ENCODE measurements at places on chromosomes 1 and 21. TPM values are rescaled to one million over a fixed set of nuclear protein-coding genes. Genes with fewer than 3 reads are reported as not detected.

The PINK1 gene
- 25.6 TPM for total RNA-seq

The ELAPOR1 gene
- 1.1 TPM for total RNA-seq

- DNase-seq: peak; percentile 18
Measured at GRCh38 chr1:178101266-178101630, 7.3 kb downstream of the RASAL2 start.

DNA sequence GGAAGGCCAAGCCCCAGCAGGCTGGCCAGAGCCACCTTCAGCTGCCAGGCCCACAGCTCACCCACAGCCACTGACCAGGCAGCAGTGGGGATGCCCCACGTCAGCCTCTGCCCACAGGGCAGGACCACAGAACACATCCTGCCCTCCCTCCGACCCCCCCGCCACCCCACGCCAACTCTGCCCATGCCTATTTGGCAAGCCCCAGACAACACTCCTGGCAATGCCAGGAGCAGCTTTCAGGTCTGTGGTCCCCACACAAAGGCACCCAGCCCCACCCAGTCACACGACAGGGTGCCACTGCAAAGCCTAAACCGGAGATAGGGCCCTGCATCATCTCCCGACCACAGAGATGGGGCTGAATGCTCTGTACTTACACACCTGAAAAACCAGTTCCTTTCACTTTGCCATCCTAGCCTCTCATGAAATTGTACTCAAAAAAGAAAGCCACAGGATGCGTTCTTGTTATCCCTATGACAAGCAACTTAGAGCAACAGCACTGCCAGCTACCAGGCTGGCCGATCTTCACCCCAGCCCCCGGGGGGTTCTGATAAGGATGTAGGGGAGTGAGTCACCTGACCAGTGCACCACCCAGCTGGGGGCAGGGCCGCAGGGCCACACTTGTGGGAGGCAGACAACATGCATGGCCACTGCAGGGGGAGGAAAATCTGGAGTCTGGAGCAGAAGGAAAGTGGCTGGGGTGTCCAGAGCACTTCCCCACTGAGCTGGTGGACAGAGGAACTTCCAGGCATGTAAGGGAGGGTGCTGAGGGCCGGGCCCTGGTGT lies 36.2 kb downstream of the UBE2G2 start:
- peak; percentile 6 for DNase-seq

DNA sequence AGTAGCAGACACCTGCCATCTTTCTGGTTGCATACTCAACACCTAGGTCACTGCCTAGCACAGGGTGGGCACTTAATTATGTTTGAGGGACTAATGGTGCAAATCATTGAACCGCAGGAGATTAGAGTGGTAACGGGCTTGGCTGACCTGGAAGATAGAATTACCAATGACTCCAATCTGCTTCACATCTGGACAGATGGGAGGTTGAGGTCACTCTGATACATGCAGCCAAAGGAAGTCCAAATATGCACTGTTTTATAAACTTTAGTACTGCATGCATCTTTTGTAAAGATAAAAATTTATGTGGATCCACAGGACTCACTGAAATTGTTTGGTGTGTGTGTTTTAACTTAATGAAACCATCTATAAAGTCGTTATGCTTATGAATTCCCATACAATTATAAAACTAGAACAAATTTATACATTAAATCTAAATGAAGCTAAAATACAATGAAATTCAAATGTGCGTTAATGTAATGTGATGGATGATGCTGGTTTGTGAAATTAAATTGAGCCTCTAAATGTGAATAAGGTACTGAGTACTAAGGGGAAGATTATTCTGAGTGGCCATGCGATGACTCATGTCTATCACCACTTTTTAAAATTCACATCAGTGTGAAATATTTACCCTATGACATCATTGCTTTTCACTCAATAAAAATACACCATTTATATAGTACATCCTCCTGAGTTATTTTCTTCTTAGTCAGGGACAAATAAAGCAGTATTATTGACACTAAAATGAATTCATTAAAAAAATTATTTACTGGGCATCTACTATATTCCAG lies 224.7 kb upstream of the FAM78B start:
- DNase-seq: no peak

The PTCH2 gene
- total RNA-seq: 1.9 TPM

DNA sequence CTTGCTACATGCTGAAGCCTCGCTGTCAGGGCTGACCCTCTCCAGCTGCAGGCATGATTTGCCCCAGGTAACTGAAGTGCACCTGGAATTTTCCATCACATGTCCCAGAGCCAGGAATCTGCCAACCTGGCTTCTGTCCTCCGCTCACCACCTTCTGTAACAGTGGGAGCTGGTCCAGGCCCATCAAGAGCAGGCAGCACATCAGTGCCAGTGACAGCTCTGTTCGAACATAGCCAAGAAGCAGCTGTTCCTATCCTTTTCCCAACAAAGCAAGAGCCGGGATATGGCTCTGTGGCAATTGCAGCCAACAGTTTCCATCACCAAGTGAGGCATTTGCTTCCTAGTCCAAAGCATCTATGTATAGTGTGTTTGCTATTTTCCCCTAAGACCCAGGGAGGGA lies 42.2 kb upstream of the KANK4 start:
- no peak for DNase-seq

The IGSF3 gene
- total RNA-seq: 2.2 TPM

DNA sequence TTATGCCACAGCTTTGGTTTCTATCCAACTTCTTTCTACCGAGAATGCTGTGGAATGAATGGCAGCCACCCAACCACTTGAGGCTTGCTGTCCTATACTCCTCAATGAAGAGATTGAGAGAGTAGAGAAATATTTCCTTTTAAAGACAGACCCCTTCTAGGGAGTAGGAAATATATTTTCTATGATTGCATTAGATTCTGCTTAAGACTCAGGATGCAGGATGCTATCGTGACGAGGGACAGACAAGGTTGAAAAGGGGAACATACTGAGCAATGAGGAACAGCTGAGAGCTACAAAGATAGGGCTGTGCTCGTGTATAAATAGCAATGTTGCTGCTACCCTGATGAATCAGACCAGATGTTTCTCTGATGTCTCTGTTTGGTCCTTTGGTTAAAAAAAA lies 7.1 kb upstream of the RASAL2 start:
- DNase-seq: no peak

- DNase-seq: no peak
Measured at GRCh38 chr1:245390975-245391374, 236.2 kb downstream of the KIF26B start.

- DNase-seq: no peak
Measured at GRCh38 chr1:224860488-224861338, 68.8 kb upstream of the DNAH14 start.

The ADGRL2 gene
- 40.0 TPM for total RNA-seq

DNA sequence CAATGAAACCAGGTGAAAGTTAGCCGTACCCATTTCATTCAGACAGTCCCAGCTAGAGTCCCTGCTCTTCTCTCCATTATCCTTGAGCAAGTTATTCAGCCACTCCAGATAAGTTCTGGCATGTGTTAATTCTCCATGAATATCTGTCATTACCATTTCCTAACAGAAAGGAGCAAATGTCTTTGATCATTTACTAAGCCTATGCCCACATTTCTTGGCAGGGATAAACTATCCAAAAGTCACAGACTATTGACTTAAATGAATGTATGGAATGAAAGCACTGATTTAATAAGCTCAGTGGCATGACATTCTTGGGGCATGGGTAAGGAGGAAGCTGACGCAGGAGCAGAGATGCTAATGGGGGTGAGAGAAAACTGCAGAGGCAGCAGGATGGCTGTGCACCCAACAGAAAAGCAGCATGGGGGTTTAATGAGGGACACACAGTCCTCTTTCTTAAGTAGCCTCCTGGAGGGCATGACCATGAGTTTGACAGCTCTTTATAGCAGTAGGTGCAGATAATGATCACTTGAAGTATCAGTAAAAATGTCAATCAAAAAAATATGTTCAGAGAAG lies 17.6 kb upstream of the DHCR24 start:
- no peak for DNase-seq

The GPR61 gene
- total RNA-seq: not detected

DNA sequence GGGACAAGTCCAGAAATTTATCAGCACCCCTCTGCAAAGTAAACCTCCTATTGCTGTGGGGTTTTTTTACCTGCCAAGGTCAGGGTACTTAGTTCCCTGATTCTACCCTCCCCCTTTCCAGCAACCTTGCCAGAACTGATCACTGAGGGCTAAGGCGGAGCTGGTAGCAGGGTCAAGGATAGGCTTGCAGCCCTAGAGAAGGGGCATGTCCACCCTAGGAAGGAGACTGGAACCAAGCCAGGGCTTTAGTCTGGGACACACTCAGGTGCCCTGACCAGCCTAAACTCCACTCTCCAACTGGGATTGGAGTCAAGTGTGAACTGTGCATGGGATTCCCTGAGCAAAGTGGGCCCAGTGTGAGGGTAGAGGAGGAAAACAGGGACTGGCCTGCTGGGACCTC lies 6.5 kb upstream of the SLC26A9 start:
- DNase-seq: no peak

- peak; percentile 29 for DNase-seq
Measured at GRCh38 chr1:232810856-232811255, 5.6 kb downstream of the MAP10 start.

The CHI3L2 gene
- total RNA-seq: not detected

GRCh38 chr1:12518931-12519692 lies 98.9 kb downstream of the DHRS3 start:
- DNase-seq: peak; percentile 49

- DNase-seq: no peak
Measured at GRCh38 chr1:169364948-169365347, 2.6 kb downstream of the NME7 start.

DNA sequence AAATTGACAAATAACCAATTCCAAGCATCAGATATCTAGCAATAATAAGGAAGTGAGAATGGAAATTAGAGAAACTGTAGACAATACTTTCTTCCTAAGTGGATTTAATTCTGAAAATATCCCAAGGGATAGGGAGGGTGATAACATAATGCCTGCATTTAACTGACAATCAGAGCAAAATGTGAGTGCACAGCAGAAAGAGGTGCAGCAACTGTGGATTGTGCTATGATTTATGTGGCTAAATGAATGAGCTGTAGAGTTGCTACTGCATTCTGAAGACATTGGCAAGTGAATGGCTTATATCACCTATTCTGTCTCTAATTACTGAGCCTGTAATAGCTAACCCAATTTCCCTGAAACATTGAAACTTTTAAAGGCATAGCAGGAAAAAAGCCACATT lies 39.0 kb downstream of the OLFM3 start:
- DNase-seq: no peak

DNA sequence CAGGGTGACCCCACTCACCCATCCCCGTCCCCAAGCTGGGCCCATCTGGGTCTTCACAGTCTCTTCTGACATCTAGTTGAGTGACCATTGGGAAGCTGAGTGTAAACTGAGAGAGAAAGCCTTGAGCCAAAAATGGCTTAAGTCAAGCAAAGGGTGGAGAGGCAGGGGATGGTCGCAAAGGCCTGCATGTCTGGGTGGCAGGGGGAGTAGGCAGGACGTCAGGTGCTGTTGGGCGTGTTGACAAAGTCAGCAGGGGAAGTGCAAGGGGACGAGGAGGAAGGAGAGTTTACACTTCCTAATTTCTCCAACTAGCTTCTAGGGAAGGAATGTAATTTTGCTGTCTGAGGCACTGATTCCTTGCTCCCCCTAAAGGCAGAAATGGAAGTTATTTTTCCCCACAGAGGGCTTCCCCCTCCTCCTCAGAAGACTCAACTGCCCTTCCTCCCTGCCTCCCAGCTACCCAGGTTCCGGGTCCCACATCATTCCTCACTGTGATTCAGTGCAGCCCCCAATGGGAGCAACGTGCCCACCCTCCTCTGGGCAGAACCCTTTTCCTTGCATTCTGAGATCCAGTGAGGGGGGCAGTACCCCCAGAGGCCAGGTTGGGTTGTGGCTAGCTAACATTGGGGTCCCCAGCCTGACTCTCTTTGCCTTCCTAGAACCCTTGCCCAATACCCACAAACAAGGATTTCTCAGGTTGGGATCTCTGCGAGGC lies 1.2 kb upstream of the ADORA1 start:
- no peak for DNase-seq

GRCh38 chr1:1213345-1214265 lies at the start of gene TNFRSF4:
TNFRSF4 (minus strand) TSS chr1:1214153; CDS start chr1:1214127, 26 bp downstream.
- DNase-seq: no peak

DNA sequence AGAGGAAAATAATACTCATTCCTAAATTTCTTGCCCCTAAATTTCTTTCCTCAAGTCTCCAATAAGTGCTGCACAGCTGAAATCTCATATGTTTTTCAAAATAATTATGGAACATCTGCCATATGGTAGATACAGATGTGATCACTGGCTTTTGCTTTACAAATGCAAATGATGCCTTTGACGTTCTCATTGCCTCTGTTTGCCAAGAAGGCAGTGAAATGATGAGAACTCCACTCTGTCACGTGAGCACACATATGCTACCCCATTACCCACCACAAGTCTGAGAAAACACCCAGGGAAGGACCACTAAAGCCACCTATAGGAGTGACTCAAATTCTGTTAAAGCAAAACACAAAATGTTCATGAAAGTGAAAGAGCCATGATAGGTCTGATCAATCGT lies 43.9 kb downstream of the DSCAM start:
- no peak for DNase-seq

DNA sequence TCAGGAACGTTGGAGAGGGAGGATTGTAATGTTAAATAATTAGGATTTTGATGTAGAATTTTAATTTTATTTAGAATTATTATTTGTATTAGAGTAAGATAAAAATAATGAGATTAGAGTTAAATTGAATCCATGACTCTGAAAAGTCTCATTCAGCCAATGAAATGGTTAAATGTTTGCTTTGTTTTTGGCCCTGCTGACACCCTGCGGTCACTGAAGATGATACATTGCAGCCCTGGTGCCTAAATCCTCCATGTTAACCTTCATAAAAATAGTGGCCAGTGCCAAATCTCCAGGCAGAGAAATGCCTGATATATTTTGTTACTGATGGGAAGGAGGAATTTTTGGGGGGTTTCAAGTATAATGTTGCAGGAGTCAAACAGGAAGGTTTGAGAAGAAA lies 27.3 kb upstream of the RLF start:
- DNase-seq: no peak

The VCAM1 gene
- total RNA-seq: 1.7 TPM

The NUF2 gene
- total RNA-seq: 38.6 TPM

- DNase-seq: no peak
Measured at GRCh38 chr1:27496604-27497155, 6.7 kb upstream of the WASF2 start.

GRCh38 chr1:8419172-8419571 lies 101.3 kb downstream of the SLC45A1 start:
- DNase-seq: no peak

GRCh38 chr1:216750031-216750627 lies 26.9 kb upstream of the ESRRG start:
- peak; percentile 2 for DNase-seq
